ENCODE measurements at places on chromosomes 4 and X.

DNA sequence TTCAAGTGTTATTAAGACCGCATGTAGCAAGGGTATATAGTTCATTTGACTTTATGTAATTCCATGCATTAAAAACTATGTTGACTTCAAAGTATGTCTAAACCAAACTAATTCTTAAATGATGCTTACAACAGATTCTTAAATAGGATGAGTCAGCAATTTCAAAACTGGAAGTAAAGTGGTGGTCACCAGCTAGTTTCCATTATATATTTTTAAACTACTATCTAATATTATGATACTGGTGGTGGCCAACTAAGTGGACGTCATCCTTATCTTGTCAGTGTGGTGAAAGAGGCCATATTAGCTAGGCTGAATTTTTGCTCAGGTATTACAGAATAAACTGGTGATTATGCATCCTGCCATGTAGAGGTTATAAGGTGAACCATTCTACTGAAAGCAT is 1.2 kb downstream of the IL15 start:
- DNase-seq, result no peak

DNA sequence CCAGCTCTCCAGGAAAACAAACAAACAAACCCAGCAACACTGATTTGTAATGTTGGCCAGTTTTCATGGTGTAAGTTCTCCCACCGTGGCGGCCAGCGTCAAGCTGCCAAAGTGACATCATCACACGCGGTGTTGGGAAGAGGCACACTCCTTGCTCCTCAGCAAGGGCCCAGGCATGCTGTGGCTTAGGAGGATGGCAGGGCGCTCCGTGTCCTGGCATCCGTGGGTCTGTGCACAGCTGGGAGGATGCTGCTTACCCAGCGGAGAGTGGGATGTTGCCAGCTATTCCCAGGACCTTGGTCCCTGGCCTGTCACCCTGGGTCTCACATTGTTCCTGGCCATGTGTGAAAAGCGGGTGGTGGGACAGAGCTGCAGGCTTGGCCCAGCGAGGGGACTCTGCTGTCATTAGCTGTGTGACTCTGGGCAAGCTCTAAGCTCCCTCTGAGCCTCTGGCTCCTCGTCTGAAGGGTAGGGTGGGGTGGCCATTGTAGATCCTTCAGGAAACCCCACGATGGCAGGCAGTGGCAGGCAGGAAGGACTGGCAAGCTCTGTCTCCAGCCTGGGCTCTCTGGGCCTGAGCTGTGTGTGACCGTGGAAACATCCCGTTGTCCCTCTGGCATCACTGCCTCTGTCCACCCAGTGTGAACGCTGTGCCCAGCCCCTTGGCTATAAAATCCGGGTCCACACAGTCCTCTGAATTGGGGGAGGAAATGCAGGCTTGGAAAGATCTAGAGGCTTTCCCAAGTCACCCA is 10.8 kb downstream of the PSAPL1 start:
- peak; percentile 61 for DNase-seq

GRCh38 chrX:96704629-96705028 is 20.0 kb downstream of the DIAPH2 start:
- DNase-seq, result no peak

DNA sequence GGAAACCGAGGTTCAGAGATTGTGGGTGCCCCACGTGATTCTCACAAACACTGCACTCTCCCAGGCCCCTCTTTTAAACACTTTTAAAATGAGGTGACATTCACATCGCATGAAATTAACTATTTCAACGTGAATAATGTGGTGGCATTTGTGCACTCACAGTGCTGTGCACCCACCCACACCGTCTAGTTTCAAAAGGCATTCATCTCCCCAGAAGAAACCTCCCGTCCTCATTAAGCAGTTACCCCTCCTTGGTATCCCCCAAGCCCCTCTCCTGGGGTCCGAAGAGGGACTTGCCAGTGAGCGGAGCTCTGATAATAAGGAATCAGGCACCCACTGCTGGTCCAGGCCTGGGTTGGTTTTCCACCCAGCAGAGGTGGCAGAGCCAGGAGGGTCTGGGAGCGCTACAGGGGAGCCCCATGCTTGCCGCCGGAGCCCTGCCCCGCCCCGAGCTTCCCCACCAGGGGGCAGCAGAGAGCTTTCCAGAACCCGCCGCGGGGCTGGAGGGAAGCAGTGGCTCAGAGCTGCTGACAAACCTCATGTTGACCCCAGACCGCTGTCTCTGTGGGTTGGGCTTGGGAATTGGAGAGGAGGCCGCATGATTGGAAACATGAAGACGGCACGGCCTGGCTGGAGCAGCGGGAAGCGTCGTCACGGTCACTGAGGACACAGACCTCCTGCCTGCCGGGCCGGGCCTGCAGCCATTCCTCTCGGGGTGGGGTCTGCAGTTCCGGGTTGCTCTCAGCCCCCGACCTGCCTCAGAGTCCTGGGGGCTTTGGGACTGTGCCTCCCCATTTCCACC is 27.5 kb upstream of the HTRA3 start:
- peak; percentile 97 for DNase-seq

DNA sequence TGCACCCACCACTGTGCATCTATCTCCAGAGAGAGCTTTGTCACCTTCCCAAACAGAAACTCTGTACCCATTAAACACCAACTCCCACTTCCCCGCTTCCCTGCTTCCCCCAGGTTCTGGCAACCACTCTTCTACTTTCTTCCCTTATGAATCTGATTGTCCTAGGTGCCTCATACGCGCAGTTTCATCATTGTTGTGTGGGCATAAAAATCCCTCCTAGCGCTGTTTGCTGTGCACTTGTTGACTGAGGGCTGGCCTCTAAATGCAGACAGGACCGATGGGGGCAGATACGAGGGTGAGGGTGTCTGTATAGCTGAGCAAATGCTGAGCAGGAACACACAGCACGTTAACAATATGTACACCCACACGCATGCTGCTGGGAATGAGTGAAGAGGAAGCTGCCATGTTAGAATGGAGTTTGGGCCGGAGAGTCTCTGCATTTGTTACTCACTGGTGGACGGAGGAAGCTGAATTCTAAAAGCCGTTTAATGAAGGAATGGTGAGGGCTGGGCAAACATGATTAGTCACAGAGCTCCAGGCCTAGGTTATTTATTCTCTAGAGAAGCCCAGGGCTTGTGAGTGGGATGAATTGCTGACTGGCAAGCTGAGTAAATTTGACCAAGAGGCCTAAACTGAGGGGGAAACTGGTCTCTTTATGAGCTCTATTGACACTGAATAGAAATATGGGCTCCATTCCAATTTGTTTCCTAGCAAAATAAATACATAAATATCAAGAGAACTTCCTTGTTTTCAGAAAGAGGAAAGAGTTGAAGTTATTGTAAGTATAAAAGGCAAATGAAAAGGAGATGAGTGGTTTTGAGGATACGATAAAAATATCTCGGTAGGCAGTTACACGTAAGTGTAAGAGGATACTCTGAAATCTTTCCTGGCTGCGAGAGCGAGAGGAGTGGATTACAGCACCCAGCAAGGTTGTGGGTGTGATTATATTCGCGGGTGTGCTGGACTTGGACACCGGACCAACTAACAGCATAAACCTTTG is 95.9 kb upstream of the RPS6KA3 start:
- no peak for DNase-seq

- DNase-seq, result no peak
These were observed 80.3 kb upstream of the LSM6 start for GRCh38 chr4:146095091-146095690.

GRCh38 chrX:54496517-54496852 is 451 bp upstream of the FGD1 start:
- DNase-seq, result no peak

DNA sequence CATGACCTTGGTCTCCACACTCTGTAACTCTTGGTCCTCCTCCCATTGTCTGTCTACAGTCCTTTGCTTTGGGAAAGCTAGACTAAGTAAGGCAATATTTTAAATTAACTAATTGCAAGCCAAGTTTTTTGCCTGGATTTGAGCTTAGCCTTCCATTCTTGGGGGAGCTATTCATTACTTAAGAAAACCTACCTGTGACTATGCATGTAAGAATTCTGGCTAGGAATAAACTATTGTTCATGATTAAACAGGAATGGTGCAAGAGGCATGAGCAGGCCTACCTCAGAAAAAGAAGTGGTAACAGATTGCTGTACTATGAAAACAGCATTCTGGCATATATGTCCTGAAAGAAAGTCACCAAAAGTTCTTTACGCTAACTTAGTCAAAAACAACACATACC is 309.4 kb downstream of the MAPK10 start:
- no peak for DNase-seq

GRCh38 chrX:69236641-69237040 is 71.4 kb upstream of the PJA1 start:
- no peak for DNase-seq

GRCh38 chr4:150119492-150119891 is 41.2 kb downstream of the DCLK2 start:
- DNase-seq, result no peak

DNA sequence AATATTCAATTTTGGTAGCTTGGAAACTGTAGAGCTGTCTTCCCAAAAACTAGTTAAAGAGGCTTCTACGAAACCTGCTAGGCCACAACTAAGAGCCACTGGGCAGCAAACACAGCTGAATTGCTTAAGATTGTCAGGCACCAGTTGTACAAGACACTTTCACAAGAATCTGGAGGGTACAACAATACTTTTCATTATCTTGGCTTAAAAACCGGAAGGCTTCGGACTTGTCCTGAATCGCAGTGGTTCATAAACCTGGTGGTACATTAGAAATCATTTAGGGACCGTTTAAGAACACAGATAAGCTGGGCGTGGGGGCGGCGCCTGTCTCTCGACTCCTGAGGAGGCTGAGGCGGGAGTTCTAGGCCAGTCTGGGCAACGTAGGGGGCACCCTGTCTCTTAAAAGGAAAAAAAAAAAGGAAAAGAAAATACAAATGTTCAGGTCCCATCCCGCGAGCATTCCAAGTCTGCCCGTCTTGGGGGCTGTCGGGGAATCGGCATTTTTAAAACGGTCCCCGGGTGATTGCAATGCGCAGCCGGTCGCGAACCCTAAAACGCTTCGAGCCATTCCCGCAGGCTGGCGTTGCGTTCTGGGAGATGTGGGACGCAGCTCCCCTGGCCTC is 763 bp downstream of the PYURF start:
- no peak for DNase-seq

DNA sequence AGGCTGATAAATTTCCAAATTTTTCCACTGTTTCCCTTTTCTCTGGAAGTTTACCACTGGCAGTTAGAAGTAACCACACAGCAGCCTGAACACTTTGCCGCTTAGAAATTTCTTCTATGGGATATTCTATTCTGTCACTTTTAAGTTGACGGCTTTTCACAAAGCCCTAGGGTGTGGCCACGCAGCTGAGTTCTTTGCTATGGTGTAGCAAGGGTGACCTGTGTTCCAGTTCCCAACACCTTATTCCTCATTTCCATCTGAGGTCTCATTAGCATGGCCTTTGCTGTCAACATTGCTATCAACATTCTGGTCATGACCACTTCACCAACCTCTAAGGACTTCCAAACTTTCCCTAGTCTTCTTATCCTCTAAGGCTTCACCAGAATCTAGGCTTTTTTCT is 45.4 kb upstream of the NFKB1 start:
- no peak for DNase-seq

DNA sequence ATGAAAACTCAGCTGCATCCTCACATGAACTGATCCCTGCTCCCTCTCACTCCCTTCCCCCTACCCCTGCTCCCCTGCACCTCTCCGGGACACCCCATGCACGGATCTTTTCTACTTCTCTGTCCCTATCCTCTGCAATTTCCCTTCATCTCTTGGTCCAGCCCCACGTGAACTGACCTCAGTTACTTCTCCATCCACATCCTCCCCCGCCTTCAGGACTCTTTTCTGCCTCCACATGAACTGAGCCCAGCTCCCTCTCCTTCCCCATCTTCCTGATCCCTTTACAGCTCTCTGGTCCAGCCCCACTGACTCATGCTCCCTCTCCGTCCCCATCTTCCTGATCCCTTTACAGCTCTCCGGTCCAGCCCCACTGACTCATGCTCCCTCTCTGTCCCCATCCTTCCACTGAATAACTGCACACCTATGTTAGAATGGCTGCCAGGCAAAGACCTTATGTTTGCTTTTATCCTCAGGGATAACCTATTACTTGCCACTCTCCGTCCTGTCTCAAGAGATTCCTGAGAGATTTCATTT is 5.6 kb downstream of the CETN2 start:
- DNase-seq, result no peak

DNA sequence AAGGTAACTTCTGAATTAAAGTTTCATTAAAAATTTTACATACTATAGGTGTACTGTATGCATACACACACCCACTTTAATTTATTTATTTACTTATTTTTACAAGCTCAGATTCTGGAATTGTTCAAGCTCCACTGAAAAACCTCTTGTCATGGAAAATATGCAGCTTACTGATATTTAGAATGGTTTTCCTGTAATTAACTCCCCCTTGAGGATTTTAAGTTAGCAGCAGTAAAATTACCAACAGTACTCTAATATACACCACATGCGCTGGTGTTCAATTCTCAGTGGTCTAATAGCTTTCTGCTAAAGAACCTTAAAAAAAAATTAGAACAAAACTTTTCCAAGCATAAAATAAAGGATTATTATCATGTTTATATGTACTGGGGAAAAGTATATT is 12.0 kb downstream of the MAB21L2 start:
- DNase-seq, result no peak

DNA sequence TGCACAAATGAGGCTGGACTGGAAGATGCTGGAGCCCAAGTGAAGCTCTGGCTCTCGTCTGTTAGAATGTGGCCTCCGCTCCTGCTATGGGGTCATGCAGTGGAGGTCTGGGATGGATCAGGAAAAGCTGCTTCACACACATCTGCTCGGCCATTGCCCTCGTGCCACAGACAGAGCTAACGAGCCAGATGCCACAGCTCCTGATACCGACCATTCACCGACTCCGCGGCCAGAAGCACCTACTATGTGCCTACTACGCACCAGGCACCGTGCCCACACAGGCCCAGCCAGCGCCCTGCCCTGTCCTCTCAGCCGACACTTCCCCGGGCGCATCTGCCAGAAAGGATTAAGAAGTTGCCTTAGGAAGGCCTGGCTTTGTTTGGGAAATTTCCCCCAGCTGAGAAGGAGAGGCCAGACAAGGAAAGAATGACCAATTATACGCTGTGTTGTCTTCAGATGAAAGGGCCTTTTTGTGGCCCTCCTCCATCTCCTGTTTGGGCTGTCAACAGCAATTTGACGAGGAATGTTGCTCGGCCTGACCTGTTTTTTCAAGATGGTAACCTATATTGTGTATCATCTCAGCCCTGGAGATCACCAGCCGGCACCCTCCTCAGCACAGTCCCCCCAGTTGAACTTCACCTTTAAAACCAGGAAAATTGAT is 34.3 kb downstream of the HMX1 start:
- peak; percentile 31 for DNase-seq

GRCh38 chr4:88693792-88694191 is 3.8 kb downstream of the NAP1L5 start:
- no peak for DNase-seq

- DNase-seq, result no peak
These were observed 315.1 kb downstream of the STK32B start for GRCh38 chr4:5366421-5366820.

DNA sequence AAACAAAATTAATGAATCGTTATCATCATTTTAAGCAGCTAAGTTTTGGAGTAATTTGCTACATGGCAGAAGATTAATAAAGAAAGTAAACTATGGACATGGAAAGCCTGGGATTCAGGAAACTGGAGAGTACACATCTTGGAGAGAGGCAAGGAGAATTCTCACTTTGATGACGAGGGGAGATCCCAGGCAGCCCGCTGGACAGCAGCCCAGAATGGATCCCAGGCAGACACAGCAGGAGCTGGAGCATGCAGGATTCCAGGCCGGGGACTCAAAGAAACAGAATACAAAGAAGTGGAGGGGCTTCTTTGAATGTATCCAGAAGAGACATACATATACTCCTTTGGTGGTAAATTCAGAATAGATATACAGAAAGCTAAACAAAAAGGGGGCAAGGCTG is 118.0 kb upstream of the ATP6AP2 start:
- no peak for DNase-seq

Measured in right forelimb (tissue), 1 donor.